RPMI7951 (cell line): ENCODE measurements at places on chromosomes 3 and 15. TPM values are rescaled to one million over a fixed set of nuclear protein-coding genes. Genes with fewer than 3 reads are reported as not detected.

The AHSG gene
- total RNA-seq = not detected in 2 replicates

The GNAT1 gene
- not detected in 2 replicates for total RNA-seq

The SETD5 gene
- total RNA-seq = 56.8 and 58.4 TPM in 2 replicates

The TP63 gene
- 16.7 and 22.3 TPM in 2 replicates for total RNA-seq

The SCN11A gene
- not detected in 2 replicates for total RNA-seq

The NME9 gene
- total RNA-seq = not detected in 2 replicates

The MLH1 gene
- 74.1 and 85.8 TPM in 2 replicates for total RNA-seq

The ASB14 gene
- not detected in 2 replicates for total RNA-seq

The FAM107A gene
- total RNA-seq = not detected in 2 replicates

The USP8 gene
- total RNA-seq = 65.2 and 74.4 TPM in 2 replicates

- peak; percentile 69 for DNase-seq
Measured at GRCh38 chr3:192887047-192887446, 30.6 kb downstream of the MB21D2 start.

DNA sequence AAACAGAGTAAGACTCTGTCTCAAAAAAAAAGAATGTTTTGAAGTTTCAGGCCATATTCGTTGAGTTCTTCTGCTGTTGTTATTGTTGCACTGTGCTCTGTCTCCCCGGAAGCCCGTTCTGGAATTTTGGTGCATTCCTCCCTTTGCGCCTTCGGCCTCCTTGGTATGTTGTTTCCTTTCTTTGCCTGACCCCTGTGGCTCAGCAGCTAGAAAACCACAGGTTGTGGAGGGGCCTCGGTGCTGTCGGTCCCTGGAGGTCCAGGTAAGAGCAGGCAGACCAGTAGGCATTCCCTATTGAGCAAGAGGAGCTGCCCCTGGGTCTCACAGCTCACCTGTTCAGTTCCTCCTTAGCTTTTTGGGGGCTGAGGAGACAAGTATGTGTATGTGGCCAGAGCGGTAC lies 51.0 kb upstream of the DLG1 start:
- no peak for DNase-seq

GRCh38 chr15:95541301-95541700 lies 789.2 kb upstream of the NR2F2 start:
- DNase-seq = no peak

DNA sequence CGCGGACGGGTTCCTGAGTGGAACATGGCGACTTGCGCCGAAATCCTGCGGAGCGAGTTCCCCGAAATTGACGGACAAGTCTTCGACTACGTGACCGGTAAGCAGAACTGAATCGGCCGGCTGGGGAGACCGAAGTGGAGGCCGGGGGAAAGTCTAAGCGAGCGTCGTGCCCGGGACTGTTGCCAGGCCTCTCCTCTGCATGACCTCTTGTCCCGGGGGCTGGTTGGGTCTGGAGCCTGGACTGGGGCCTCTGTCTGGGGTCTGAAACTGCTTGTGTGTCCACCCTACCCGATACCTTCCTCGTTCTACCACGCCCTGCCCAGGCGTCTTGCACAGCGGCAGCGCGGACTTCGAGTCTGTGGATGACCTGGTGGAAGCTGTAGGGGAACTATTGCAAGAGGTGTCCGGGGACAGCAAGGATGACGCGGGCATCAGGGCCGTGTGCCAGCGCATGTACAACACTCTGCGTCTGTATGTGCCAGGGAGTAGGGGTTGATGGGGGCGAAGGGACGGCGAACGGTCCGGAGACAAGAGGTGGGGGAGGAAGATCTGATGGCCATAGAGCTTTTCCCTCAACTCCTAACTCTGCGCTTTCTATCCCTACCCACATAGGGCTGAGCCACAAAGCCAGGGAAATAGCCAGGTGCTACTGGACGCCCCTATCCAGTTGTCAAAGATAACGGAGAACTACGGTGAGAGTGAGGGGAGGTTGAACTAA lies at the start of gene ABCF3:
TSS of gene ABCF3 (plus strand) at position 16 of the 718 bp plus-strand sequence. CDS start at position 25, 9 bp downstream.
- DNase-seq = peak; percentile 47

DNA sequence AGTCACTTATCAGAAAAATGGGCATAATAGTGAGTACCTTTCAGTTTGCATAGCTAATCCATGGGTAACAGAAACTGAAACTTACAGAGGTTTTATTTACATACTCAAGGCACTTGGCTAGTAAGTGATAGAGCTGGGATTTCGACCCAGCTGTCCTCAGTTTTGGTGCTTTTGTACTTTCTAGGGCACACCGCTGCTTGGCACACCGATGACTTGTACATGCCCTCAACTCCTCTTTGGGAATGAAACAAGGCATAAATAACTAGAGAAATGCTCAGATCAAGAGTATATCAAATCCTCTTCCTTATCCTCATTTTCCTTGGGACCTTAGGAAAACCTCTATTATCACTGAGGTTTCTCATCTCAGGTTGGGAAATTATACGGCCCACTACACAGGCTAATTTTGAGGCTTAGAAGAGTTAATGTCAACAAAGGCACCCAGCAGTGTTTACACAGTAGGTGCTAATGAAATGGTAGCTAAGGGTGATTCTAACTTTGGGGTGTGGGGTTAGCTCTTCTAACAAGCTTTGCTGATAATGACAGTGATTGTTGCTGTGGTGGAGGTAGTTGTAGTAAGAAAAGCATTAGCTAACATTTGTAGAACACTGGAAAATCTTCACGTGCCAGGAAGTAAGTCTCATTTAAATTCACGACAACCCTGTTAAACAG lies 20.3 kb upstream of the DGKG start:
- no peak for DNase-seq

- DNase-seq = no peak
Measured at GRCh38 chr3:196775938-196776337, 36.3 kb downstream of the PAK2 start.

- DNase-seq = no peak
Measured at GRCh38 chr15:31325595-31326155, 960 bp upstream of the KLF13 start.

- no peak for DNase-seq
Measured at GRCh38 chr3:45628746-45629145, 34.2 kb downstream of the LIMD1 start.

DNA sequence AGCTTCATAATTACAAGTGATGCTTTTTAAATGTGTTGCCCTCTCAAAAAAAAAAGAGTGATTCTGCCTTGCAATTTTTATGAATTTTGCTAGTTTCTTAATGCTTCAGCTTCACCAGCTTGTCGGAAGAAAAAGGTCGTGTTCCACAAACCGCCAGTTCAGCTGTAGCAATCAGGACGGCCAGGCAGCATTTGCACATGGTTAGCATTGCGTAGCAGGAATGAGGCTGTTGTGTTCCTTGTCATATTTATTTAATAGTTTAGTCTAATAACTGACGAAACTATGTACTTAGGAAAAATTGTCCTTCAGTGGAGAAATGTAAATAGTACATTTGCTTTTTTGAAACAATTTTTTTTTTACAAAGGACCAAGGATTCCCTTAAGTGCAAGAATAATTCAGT lies 64.9 kb upstream of the SELENOK start:
- no peak for DNase-seq

DNA sequence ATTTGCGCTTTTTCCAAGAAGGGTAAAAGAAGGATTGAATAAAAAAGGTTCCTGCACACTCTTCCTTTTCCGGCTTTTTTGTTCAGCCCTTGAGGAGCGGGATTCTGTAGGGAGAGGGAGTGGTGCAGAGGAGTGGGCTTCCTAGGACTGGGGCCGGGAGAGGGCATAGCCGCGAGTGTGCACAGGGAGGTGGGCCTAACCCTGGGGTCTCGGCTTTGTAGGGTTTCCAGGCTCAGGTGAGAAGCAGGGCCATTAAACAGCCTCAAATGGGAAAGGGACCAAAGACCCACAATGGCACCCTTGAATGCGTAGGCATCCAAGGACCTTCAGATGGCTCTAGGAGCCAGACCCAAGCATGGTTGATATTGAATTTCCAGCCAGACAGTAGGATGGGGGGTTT lies 35.4 kb upstream of the RAB6B start:
- no peak for DNase-seq

GRCh38 chr3:78848392-78849288 lies 919.2 kb downstream of the ROBO1 start:
- DNase-seq = no peak

GRCh38 chr3:47692158-47692557 lies 89.5 kb downstream of the SMARCC1 start:
- no peak for DNase-seq

DNA sequence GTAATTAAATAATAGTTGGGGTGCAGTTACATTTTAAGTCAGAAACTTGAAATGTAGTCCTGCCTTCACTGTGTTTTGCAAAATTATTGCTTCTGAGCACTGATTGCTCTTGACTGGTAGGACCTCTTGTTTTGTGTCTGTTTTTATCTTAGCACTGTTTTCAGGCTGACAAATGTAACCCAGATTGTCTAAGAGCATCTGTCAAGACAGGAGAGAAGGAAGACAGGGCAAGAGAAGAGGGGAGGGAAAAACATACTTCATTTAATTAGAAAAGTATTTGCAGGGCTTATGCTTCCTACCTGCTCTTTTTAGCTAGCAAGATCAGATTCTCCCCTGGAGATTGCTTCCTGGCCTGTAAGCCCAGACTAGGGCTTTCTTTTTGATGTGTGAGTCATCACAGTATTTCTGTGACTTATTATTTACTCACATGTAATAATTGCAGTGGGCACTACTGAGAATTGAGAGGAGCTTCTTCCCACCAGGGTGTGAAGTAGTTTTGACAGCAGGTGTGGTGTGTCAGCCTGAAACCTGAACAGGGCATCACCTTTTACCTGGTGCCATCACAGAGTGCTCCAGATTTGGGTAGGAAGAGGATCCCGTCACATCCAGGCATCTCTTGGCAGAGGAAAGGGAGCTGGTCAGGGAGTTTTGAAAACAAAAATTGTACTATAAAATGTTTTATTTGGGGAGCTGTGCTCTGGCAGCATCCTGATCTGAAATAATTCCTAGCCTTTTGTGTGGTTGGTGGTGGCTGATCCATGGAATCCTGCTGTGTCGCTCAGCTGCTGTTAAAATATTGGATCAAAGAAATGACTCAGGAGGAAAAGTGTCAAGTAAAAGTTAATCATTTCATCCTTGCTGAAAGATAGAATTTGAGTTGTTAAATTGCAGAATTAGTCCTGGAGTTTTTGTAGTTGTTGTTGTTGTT lies 98.2 kb downstream of the TMEM108 start:
- DNase-seq = no peak

- DNase-seq = no peak
Measured at GRCh38 chr3:38565339-38566214, 69.4 kb downstream of the EXOG start.

- no peak for DNase-seq
Measured at GRCh38 chr3:109154979-109155378, 18.5 kb downstream of the C3orf85 start.

DNA sequence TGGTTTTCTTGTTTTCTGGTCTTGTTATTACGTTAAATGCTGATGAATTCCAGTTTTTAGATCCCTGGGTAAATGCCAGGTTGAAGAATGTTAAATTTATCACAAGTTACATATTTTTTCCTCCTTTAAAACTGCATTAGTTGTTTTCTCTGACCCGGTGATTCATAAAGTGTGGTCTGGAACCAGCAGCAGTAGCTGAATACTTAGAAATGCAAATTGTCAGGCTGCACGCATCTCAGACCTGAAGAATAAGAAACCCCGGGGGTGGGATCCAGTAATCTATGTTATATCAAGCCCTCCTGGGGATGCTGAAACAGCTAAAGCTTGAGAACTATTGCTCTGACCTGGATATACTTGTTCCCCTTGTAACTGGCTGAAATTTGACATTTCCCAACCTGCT lies 69.1 kb downstream of the PEX5L start:
- no peak for DNase-seq

- peak; percentile 84 for DNase-seq
Measured at GRCh38 chr3:112635674-112636073, 5.3 kb downstream of the CCDC80 start.

DNA sequence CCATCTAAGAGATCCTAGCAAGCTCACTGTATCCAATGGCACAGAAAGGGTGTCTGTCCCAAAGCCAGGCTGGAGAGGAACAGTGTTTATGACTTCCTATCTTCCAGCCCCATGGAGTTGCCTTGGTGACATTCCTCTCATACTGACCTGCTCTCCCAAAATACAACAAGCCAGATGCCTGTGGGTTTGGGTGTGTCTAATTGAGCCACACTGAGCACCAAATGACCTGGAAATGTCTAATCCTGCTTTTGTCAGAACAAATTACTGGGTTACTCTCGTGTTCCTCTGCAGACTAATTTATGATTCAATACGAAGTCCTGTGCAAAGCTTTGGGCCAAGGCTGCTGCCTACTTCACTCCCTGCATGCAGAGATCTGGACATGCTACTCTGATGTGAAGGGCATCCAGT lies 98.1 kb upstream of the STRIT1 start:
- peak; percentile 93 for DNase-seq

DNA sequence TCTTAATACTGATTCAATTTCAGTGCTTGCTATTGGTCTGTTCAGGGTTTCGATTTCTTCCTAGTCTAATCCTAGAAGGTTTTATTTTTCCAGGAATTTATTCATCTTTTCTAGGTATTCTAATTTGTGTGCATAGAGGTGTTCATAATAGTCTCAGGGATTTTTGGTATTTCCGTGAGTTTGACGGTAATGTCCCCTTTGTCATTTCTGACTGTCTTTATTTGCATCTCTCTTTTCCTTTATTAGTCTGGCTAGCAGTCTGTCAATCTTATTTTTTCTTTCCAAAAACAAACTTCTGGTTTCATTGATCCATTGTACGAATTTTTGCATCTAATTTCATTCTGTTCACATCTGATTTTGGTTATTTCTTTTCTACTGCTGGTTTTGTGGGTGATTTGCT lies 35.2 kb upstream of the CD200R1L start:
- no peak for DNase-seq

- DNase-seq = no peak
Measured at GRCh38 chr3:75687323-75687722, 23.2 kb downstream of the FRG2C start.

GRCh38 chr3:170137986-170138385 lies 43.5 kb downstream of the PHC3 start:
- no peak for DNase-seq

- no peak for DNase-seq
Measured at GRCh38 chr3:13792051-13792490, 87.8 kb downstream of the WNT7A start.

DNA sequence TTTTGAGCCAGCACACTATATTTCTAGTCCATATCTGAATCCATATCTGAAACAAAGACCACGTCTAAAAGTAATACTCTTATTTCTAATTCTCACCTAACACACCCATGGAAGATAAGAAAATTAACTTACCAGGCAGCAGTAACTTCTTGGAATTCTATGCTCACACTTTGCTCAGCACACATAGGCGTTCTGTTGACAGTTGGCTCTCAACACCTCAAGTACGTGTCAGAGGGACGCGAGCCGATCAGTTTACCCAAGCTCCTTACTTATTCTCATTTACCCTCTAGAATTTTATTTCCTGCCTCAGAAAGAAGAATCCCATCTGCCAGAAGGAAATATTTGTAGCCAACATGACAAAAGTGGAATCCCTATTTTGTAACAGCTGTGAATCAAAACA lies 911.9 kb downstream of the FHIT start:
- DNase-seq = no peak
